ENCODE measurements at places on chromosomes 3 and 15. TPM values are rescaled to one million over a fixed set of nuclear protein-coding genes. Genes with fewer than 3 reads are reported as not detected.

GRCh38 chr3:188052169-188053035 lies 101.6 kb upstream of the LPP start:
- peak overlapping the region; percentile 80 for H3K27ac ChIP-seq
- DNase-seq: peak; percentile 89
- H3K4me3 ChIP-seq: no peak overlapping the region

DNA sequence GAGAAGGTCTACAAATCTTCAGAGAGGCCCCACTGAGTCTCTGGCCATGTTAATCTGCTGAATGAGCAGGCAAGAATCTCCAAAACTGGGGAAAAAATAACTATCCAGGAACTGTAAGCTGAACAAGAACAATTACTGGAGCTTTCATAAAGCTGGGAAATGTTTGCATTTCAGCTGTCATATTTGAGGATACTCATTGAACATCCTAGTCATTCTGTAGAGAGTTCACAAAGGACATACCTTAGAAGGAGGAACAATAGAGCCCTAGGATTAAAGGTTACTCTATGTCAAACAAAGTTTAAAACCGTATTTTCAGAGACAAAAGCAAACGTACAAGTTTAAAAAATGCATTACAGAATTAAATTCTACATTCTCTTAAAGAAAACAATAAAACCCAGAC lies 257.5 kb downstream of the SCAPER start:
- no peaks in the 10 kb centered on the region for H3K36me3 ChIP-seq
- DNase-seq: no peak
- no peak overlapping the region for H3K4me3 ChIP-seq
- H3K27me3 ChIP-seq: no peaks in the 10 kb centered on the region
- no peaks in the 10 kb centered on the region for H3K4me1 ChIP-seq

DNA sequence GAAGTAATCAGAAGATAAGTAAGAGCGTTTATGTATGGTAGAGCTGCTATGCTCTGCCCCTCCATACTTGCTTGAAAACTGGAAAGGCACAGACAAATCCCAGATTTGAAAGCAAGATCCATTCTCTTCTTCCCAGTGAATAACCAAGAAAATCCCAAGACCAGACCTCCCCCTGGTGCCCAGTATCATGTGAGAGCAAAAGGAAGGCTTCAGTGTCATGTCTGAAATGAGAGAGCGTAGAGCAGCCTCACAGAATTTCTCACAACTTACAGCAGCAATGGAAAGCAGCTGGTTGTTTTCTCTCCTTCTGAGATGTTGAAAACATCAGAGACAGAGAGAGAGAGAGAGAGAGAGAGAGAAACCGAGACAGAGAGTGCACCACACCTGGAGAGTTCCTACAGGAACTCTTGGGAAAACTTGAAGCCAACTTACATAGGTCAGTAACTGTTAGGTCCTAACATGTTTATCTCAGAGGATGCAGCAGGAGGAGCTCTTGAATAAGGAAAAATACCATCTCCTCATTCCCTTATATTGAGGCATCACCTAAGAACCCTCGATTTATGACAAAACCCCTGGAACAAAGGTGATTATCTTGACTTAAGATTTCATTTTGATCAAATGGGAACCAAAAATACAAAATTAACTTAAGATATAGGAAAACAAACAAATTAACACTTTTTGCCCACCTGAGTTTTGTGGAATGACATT lies 273.3 kb downstream of the NSUN3 start:
- H3K27ac ChIP-seq: no peak overlapping the region
- H3K27me3 ChIP-seq: no peaks in the 10 kb centered on the region
- H3K4me3 ChIP-seq: no peak overlapping the region

DNA sequence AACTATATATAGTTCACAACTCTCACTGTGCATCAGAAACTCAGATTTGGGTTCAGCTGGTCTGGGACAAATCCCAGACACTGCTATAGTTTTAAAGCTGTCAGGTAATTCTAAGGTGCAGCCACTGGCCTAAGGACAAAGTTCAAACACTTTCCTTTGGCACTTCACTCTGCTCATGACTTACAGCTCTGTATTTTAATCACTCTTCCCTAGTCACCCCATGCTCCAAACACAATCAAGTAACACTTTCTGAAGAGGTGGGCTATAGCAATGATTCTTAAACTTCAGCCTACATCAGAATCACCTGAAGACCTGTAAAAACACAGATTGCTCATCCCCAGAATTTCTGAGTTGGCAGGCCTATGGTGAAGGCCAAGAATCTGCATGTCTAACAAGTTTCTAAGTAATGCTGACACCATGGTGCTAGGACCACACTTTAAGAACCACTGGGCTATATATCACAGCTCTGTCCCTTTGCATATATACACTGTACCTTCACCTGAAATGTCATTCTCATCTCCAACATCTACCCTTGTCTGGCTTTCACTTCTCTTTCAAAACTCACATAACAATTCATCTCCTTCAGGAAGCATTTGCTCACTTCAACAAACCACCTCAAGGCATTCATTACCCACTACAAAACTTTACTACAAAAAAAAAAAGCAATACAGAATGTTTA lies 21.4 kb downstream of the STAG1 start:
- H3K4me3 ChIP-seq: no peak overlapping the region
- H3K27ac ChIP-seq: no peak overlapping the region
- DNase-seq: no peak
- H3K36me3 ChIP-seq: no peaks in the 10 kb centered on the region
- H3K27me3 ChIP-seq: no peaks in the 10 kb centered on the region
- peaks cover 7% of the 10 kb centered on the region for H3K4me1 ChIP-seq

GRCh38 chr3:132788301-132788671 lies 66.1 kb upstream of the NPHP3 start:
- DNase-seq: peak; percentile 46

WNT5A gene
- total RNA-seq: 7.4 TPM

- H3K4me1 ChIP-seq: peaks cover 7% of the 10 kb centered on the region
- H3K27me3 ChIP-seq: peaks cover 46% of the 10 kb centered on the region
- H3K4me3 ChIP-seq: no peak overlapping the region
- DNase-seq: no peak
Observed at GRCh38 chr15:89395461-89395871, 60.8 kb upstream of the POLG start.

AP4E1 gene
- total RNA-seq: 6.6 TPM

PPP1R14D gene
- total RNA-seq: not detected

GRCh38 chr15:29652595-29652994 lies 169.7 kb downstream of the TJP1 start:
- H3K27ac ChIP-seq: no peak overlapping the region
- H3K27me3 ChIP-seq: no peaks in the 10 kb centered on the region
- no peaks in the 10 kb centered on the region for H3K36me3 ChIP-seq
- H3K4me1 ChIP-seq: no peaks in the 10 kb centered on the region

FSIP1 gene
- 3.7 TPM for total RNA-seq

GRCh38 chr3:31461426-31461825 lies 71.3 kb upstream of the STT3B start:
- DNase-seq: no peak
- H3K27ac ChIP-seq: no peak overlapping the region
- no peak overlapping the region for H3K4me3 ChIP-seq
- no peaks in the 10 kb centered on the region for H3K36me3 ChIP-seq
- no peaks in the 10 kb centered on the region for H3K27me3 ChIP-seq
- no peaks in the 10 kb centered on the region for H3K4me1 ChIP-seq

GRCh38 chr3:129756871-129757270 lies 136.6 kb downstream of the TMCC1 start:
- H3K36me3 ChIP-seq: no peaks in the 10 kb centered on the region
- H3K27me3 ChIP-seq: no peaks in the 10 kb centered on the region
- DNase-seq: no peak
- H3K27ac ChIP-seq: no peak overlapping the region
- no peaks in the 10 kb centered on the region for H3K4me1 ChIP-seq
- H3K4me3 ChIP-seq: no peak overlapping the region

DNA sequence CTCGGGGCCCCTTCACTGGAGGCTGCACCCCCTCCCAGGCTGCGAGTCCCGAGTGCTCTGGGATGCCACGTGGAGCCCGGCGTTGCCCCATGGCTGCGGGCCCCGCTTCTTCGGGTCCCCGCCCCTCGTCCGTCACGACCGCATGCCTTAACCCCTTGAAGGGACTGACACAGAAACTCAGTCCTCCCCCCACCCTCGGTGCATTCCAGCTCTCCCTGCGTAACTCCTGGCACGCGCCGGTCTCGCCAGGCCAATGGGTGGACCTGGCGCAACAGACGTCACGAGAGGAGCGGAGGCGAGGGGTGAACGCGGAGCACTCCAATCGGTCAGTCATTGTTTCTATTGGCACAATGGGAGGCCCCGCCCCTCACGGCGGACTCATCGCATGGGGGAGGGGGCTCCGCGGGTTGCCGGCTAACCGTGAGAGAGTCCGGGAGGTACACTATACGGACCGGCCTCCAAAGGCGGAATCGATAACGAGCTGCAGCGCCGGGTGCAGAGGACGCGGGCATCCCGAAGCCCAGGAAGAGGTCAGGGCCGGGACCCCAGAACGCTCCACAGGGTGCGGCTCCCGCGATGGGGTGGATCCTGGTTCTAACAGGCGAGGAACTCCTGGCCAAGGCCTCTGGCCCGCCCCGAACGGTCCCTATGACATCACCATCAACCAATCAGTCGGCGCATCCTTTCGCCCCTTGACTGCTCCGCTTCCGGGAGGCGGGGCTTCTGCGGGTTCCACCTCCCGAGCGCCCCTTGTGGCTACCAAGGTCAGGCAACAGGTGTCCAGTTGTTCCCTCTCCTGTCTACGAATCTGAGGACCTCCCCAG lies 1.0 kb upstream of the CELSR3 start:
- peak overlapping the region; percentile 61 for H3K4me3 ChIP-seq
- peak; percentile 90 for DNase-seq
- peaks cover 4% of the 10 kb centered on the region for H3K4me1 ChIP-seq
- no peaks in the 10 kb centered on the region for H3K36me3 ChIP-seq
- no peaks in the 10 kb centered on the region for H3K27me3 ChIP-seq

DNA sequence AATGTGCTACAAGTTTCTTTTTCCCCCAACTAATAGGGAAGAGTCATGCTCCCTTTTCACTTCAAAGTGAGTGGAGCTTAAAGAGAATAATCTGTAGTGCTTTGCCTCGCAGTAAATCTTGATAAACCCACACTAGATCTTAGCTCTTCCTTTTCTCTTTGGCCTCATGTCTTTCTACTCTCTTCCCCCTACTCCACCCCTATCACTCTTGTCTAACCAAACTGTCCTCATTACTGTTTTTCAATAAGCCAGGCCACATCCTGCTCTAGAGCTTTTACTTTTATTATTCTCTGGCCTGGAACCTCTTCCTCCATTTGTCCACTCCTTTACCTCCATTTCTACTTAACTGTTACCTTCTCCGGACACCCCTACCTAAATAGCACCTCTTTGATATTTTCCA lies 291.0 kb upstream of the SATB1 start:
- no peaks in the 10 kb centered on the region for H3K36me3 ChIP-seq
- no peaks in the 10 kb centered on the region for H3K4me1 ChIP-seq
- no peak overlapping the region for H3K27ac ChIP-seq
- no peak overlapping the region for H3K4me3 ChIP-seq
- H3K27me3 ChIP-seq: no peaks in the 10 kb centered on the region
- DNase-seq: no peak

GRCh38 chr3:110783541-110783940 lies 288.1 kb upstream of the NECTIN3 start:
- no peak overlapping the region for H3K4me3 ChIP-seq
- H3K27me3 ChIP-seq: no peaks in the 10 kb centered on the region
- DNase-seq: no peak
- H3K36me3 ChIP-seq: no peaks in the 10 kb centered on the region

DNA sequence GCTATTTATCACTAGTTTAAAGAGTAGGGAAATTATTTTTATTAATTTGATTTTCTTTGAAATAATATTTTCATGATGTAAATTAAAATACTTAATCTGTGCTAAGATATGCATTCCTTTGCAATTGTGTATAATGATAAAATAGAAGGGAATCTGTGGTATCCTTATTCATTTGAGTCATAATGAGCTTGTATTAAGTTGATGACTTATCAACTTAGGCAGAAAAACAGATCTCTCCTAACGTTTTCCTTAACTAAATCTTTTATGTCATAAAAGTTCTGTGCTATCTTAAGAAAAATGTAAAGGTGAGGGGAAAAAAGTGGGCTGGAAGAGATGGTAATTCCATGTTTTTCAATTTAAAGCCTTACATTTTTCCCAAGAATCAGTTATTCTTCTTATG lies 1.9 kb downstream of the FGF7 start:
- no peaks in the 10 kb centered on the region for H3K27me3 ChIP-seq
- no peak for DNase-seq
- peak overlapping the region; percentile 60 for H3K27ac ChIP-seq
- H3K4me3 ChIP-seq: peak overlapping the region; percentile 49
- H3K36me3 ChIP-seq: no peaks in the 10 kb centered on the region

DNA sequence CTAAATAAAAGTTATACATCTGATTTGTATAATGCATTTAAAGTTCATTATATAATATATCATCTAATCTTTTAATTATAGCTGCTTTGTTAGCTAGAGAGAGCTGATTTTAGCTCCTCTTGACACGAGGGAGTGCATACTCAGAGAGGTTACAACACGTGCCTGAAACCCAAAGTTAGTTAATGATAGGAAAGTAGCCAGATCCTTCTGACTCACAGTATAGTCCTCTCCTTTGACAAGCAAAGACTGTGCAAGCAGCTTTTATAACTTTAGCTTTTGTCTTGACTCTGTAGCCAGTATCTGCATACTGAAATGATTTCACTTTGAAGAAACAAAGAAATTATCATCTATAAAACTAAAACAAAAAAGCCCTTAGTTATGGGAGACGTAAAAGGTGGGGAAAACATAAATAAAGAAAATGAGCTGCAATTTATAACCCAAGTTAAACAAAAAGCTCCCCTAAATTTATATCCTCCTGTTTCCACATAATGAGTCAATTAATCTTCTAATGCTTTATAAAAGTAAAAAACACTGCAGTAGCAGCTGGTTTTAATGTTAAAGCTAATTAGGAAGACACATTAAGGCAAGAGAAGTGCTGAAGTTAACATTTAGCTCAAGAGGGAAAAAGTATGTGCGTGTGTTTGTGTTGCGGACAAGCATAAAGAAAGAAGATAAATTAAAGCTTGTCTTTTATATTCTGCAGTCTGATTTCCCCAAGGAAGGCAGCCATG lies 13.1 kb downstream of the GABRR3 start:
- no peaks in the 10 kb centered on the region for H3K36me3 ChIP-seq
- no peak overlapping the region for H3K27ac ChIP-seq
- no peak overlapping the region for H3K4me3 ChIP-seq
- no peaks in the 10 kb centered on the region for H3K27me3 ChIP-seq
- no peaks in the 10 kb centered on the region for H3K4me1 ChIP-seq
- DNase-seq: no peak

DNA sequence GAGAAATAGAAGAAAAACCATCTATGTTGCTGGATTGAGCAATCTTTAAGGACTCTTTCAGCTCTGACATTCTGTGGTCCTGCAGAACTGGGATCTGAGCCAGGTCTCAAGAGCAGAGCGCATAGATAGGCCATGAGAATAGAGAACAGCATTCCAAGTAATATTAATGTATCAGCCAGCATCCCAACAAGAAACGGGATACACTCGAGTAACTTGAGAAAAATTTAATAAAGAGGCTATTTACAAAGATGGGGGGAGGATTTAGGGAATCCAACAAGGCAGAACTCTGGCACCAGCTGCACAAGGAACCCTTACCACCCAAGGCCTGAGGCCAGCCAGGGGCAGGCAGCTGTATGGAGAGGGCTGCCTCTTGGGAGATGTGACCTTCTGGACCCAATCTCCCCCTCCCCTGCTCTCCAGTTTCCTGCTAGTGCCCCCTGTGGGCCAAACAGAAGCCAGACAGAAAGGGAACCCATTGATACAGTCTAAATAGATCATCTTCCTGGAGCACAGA lies 8.2 kb downstream of the TMOD2 start:
- H3K36me3 ChIP-seq: no peaks in the 10 kb centered on the region
- no peaks in the 10 kb centered on the region for H3K27me3 ChIP-seq
- DNase-seq: peak; percentile 53

- H3K4me3 ChIP-seq: no peak overlapping the region
- H3K36me3 ChIP-seq: no peaks in the 10 kb centered on the region
- DNase-seq: no peak
- no peaks in the 10 kb centered on the region for H3K27me3 ChIP-seq
Observed at GRCh38 chr3:14246414-14246813, 67.8 kb downstream of the LSM3 start.

Data from heart left ventricle (tissue), 16 donors.